ENCODE measurements at places on chromosomes 4 and X.

DNA sequence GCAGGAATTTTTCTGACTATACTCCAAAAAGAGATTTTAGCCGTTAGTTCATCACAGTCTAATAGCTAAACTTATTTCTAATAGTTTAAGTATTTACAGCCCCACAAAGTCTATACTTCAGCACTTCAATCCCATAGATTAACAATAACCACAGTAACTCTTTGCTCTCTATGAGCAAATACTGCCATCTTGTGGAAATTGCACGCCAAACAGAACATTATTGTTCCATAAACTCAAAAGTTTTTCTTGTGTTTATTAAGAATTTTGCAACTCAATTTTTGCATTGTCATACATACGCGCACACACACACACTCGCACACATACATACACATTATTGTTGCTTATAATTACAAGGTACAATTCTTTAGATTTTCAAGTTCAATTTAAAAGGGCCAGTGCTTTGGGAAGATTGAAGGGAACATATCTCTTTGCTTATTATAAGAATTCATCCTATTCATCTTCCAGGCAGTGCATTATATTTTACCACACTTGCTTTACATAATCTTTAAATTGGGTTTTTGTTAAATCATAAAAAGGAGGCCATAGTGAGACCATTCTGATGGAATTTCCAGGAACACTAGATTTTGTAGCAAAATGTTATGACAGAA is 63.8 kb upstream of the ATOH1 start:
- DNase-seq = peak; percentile 12

DNA sequence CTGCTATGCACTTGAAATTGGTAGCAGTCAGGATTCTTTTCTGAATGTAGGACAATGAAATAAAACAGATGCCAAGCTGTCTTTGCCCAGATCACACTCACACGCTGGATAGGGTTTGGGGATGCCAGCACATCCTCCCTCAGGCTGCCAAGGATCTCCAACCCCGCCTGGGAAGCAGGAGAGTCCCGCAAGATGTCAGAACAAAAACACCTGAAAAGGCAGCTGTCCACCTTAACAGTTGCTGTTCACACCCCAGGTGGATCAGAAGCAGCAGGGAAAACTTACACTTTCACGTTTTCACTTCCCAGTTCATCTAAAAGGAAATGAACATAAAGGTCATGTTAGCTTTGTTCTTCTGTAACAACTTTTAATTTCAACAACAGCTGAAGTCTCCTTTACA is 35.7 kb downstream of the TMEM154 start:
- no peak for DNase-seq

GRCh38 chrX:9558615-9559014 is 93.8 kb downstream of the TBL1X start:
- no peak for DNase-seq

DNA sequence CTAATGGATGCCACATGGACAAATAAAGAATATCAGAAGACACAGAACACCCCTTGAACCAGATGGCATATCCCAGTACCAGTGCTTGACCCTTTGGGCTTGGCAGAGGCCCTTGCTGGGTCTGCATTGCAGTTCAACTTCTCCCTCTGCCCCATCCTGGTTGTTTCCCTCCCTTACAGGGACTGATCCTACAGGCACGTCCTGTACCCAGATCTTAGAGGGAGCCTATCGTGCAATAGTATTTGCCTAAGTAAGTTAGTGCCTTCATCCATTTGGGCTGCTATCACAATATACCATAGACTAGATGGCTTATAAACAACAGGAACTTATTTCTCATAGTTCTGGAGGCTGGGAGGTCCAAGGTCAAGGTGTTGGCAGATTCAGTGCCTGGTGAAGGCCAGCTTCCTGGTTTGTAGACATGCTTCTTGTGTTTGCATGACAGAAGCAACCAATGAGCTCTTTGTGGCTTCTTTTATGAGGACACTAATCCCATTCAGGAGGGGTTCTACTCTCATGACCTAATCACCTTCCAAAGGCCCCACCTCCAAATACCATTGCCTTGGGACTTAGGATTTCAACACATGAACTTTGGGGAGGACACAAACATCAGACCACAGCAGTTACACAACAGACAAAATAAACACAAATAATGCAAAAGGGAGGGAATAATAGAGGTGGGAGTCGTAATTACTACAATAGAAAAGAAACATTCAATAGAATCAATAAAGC is 146.5 kb upstream of the MSX1 start:
- no peak for DNase-seq

DNA sequence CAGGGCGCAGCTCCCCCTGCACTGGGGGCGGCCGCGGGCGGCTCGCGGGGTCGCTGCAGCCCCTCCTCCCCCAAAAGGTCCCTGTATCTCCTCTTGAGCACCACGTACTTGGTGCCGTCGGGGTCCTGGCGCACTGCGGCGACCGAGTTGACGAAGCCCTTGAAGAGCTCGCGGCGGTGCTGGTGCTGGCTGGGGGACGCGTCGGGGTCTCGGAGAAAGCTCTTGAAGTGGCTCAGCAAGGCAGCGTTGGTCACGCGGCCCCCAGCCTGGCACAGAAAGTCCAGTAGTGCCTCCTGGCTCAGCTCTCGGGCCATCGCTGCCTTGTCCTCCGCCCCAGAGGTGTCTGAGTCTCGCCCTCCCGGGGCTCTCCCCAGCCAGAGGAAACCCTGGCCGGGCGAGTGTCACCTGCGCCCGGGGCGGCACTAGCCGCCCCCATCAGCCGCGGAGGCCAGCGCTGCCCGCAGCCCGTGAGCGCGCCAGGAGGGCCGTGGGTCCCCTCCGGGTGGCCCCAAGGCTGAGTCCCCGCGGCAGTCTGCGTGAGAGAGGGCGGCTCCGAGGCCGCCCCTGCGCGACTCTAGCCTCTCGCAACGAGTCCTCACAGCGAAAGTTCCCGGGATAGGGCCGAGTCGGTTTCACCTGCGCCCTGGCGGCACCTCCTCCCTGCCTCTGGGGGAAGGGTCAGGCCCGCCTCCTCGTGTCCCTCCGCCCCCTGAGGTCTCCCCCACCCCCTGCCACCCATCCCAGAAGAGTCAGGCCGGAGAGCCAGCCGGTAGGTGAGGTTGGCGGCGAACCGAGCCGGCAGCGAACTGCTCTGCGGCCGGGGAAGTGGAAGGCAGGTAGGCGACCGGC is at the start of gene SOWAHB:
Gene SOWAHB (minus strand): TSS at position 609 of the 849 bp plus-strand sequence. CDS start 295 bp downstream, at position 314.
- DNase-seq = peak; percentile 88

DNA sequence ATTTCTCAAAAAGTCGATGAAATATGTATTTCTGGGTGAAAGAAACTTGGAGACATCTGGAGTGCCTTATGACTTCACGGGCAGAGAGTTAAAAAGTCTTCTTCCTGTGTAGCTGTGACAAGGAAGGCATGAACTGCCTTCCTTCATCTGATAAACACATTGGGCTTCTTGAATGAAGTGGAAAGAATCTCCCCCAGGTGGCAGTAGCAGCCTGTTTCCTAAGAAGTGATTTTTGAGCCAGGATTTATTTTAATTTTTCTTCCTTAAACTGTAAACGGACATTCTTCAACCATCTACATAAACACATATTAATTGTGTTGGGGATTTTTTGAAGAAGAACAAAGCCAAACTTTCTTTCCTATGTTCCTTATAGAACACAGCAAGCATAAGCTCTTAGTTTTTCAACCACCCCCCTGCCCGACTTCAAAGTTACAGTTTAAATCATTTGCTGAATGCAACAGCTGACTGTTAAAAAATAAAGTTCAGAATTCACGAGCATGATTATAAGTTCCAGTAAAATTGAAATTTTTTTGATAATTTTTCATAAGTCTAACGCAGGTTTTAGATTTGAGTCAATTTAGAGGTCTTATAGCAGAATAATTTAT is 980 bp upstream of the GIMD1 start:
- peak; percentile 9 for DNase-seq

- DNase-seq = no peak
Measured at GRCh38 chrX:24925430-24925829, 90.3 kb downstream of the ARX start.

GRCh38 chr4:108831291-108831690 is 68.4 kb upstream of the ETNPPL start:
- no peak for DNase-seq

DNA sequence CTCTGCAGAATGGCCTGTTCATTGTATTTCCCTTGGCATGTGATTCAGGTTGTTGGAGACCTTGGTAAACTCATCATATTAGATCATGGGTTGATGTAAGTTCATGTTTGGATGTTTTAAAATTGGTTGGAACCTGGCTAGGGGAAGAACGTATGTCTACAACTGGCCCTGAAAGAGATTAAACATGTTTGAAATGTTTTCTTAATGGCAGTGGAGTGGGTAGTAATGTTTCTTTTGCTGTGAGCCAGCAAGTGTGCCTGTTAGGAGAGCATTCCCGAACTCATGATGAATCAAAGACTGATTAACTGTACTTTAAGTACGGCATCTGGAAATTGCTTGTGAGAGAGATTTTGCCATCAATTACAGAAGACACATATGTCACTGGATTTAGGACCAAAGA is 44.5 kb upstream of the SLC4A4 start:
- DNase-seq = no peak

GRCh38 chr4:107423677-107424405 is 296.2 kb downstream of the PAPSS1 start:
- no peak for DNase-seq

DNA sequence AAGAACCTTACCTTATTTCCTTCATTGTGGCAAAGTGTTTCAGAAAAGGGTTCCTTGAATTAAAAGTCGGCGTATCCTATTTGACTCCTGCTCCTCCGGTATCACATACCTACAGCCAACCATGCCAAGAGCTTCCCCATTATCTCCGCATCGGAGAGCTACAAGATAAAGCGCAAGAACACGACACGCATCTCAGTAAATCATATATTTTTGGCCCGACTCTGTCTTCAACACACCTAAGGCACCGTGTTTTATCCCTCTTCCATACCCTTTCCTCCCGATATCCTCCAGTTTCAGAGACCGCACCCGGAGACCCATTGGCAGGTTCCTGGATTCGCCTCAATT is 497 bp upstream of the THAP9 start:
- DNase-seq = no peak

GRCh38 chr4:80360084-80360483 is 24.6 kb downstream of the CFAP299 start:
- DNase-seq = no peak

DNA sequence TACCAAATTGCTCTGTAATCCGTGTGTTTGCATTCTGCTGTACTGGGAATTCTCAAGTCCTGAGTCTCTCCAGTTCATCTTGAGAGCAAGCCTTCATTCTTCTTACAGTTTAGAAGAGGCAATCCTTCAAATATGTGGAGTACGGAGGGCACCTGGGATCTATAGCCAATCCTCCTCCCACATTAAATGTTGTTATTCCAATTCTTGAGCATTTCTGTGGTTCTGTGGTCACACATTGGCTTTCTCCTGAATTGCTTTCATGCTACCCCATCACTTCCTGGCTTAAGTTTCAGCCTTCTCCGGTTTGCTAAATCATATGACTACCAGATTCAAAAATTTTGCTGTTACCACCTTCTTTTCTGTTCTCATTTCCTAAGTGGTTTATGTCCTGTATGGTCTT is 611.1 kb downstream of the PCDH19 start:
- no peak for DNase-seq

GRCh38 chr4:146577111-146577510 is 55.4 kb upstream of the SLC10A7 start:
- DNase-seq = no peak

DNA sequence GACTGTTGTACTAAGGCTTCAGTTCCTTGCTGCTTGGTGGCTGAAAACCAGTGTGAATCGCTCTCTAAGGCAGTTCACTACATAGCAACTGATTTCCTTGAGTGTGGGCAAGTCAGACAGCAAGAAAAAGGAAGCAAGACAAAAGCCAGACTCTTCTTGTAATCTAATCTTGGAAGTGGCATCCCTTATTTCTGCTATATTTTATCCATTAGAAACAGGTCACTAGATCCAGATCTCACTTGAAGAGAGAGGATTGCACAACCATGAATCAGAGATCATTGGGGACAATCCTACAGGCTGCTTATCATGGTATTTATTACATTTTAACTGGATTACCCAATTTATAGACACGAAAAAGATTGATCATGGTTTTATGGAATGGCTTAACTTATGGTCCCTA is 684.5 kb downstream of the GRID2 start:
- no peak for DNase-seq

DNA sequence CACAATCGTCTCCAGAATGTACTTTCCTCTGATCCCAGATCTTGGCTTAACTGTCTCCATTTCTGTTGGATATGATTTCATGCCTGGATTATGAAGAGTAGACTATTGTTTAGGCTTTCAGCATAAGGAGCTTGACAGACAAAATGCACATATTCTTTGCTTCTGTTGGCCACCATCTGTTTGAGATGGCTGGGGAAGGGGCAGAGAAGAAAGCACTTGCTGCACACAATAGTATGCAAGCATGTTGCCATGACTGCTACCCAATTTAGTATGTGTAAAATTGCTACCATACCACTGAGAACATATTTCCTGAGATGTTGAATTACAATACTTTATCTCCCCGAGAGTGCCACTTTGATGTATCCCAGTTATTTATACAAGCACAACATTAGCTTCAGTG is 127.9 kb upstream of the BMPR1B start:
- no peak for DNase-seq

GRCh38 chr4:134057356-134057755 is 144.2 kb downstream of the PABPC4L start:
- DNase-seq = no peak

DNA sequence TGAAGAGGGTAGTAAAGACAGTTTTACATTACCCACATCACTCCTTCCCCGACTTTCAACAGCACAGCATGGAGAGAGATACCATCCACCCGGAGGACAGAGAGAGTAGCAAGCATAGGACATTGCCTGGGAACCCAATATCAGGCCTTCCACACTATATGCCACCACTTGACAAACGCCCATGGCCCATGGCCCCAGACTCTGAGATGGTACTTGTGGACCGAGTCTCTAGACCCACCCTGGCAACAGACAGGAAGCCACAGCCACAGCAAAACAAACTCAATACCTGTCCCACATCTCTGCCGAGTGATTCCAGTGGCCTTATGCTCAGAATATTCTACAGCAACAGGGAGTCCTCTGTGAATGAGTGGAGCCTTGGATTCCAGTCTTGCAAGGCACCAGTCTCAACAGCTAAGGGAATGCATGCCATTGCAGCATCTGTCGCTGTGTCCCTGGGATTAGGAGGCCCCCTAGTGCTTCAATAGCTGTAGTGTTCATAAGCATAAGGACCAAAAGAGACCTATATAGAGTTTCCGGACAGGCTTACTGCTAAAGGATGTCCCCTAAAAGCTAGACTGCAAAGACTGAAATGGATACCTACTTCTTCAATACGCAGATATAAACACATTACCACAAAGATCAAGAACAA is 14.7 kb upstream of the CT55 start:
- peak; percentile 61 for DNase-seq

DNA sequence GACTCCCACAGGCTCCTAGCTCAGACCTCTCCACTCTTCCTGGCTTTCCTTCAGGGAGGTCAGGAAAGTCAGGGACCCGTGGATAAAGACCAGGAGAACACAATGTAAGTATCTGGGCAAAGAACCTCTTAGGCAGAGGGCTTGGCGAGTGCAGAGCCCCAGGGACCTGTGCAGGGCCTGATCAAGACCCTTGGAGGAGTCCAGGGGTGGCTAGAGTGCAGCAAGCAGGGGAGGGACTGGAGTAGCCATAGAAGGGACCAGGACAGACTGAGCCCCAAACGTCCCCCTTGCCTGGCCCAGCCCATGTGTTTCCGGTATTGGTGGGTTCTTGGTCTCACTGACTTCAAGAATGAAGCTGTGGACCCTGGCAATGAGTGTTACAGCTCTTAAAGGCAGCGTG is 5.9 kb upstream of the TNIP2 start:
- DNase-seq = no peak

GRCh38 chrX:41090568-41091238 is 5.5 kb downstream of the USP9X start:
- DNase-seq = no peak

GRCh38 chr4:74013264-74013663 is 14.8 kb upstream of the CXCL5 start:
- DNase-seq = no peak

GRCh38 chrX:120306630-120307029 is 4.6 kb downstream of the TMEM255A start:
- no peak for DNase-seq
